ENCODE measurements at places on chromosomes 11 and 22. TPM values are rescaled to one million over a fixed set of nuclear protein-coding genes. Genes with fewer than 3 reads are reported as not detected.
A peak's percentile ranks its signal among the peaks of the same experiment; 100 is the strongest.

DNA sequence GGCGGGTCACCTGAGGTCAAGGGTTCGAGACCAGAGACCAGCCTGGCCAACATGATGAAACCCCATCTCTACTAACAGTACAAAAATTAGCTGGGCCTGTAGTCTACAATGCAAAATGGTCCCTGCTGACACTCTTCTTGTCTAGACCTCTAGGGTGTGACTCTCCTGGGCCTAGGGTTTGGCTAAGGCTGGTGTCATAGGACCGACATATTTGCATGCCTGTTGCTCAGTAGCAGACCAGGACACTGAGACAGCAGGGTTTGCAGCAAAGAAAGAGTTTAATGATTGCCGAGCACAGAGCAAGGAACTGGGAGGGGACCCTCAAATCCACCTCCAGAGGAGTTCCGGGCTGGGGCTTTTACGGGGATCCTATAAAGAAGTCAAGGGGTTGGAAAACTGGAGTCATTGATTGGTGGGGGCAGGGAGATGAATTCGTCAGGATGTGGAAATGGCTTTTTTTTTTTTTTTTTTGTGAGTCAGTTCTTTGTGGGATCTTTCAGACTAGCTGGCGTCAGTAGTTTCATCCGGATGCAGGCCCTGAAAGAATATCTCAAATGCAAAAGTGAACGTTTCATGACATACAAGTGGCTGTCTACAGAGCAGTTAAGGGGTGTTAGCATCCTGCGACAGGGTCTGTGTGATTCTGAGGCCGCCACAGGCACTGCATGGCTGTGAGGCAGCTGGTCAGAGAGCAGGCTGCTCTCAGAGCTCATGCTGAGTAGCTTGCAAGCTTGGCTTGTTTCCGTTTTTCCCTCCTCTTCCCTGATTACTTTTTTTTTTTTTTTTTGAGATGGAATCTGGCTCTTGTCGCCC, 27.2 kb upstream of the A4GALT start:
- H3K27me3 ChIP-seq, result no peaks in the 10 kb centered on the region
- no peak overlapping the region for H3K4me3 ChIP-seq

TMPRSS4 gene
- not detected for total RNA-seq

GRCh38 chr11:69382131-69383128, 88.5 kb downstream of the MYEOV start:
- no peak overlapping the region for H3K4me3 ChIP-seq
- H3K36me3 ChIP-seq, result no peaks in the 10 kb centered on the region
- no peaks in the 10 kb centered on the region for H3K4me1 ChIP-seq
- H3K27ac ChIP-seq, result no peak overlapping the region
- H3K27me3 ChIP-seq, result no peaks in the 10 kb centered on the region
- peak; percentile 81 for DNase-seq

DNA sequence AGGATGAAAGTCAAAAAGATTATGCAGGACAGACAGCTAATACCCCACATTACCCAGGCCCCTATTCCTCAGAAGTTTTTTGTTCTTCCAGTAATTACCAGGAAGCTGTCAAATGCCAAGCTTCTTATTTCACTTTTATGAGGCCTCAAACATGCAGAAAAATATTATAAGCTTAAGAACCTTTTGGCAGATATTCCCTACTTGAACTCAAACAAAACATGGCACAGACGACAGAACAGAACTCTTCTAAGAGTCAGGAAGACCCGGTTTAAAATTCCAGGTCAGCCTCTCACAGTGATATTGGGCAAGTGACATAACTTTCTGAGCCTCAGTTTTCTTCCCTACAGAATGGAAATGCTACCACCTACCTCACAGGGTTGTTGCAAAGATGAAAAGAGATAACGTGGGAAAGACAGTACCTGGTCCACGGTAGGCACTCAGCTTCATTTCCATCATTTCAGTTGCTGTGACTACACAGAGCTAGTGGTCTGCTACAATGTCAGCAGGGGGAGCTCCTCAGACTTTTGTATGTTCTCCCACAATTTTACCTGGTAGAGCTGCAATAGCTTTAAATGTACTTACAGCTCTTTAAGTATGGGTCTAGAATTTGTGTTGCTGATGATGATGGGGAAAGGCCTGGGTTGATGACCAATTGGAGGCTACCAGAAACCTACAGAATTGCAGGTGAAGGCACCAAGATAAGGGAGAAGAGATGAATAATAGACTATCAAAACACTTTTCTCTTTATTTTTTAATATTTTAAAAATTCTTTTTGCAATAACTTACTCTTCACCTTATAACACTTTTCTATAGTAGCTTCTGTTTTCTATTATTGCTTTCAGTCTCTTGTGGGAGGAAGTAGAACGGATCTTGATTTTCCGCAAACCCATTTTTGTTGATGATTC, 98.3 kb upstream of the CHRM4 start:
- DNase-seq, result no peak
- peaks cover 14% of the 10 kb centered on the region for H3K4me1 ChIP-seq
- H3K4me3 ChIP-seq, result no peak overlapping the region
- H3K27ac ChIP-seq, result no peak overlapping the region
- peaks cover 9% of the 10 kb centered on the region for H3K36me3 ChIP-seq

DNA sequence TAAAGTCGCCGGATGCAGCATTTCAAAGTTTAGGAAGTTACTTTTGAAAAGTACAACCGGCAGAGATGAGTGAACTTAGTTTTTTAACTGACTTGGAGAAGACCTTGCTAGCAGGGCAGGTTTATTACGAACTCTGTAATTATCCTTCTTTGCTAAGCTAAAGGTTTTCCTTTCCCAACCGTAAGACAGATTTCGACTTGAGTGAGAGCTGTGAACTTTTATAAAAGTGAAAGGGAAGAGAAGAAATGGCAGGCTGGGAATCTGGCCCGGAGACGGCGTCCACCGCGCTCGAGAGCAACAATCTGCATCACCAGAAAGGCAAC, 659 bp upstream of the TEAD1 start:
- H3K4me1 ChIP-seq, result peaks cover 23% of the 10 kb centered on the region
- peak overlapping the region; percentile 78 for H3K4me3 ChIP-seq
- peaks cover 5% of the 10 kb centered on the region for H3K36me3 ChIP-seq
- H3K27me3 ChIP-seq, result no peaks in the 10 kb centered on the region
- H3K27ac ChIP-seq, result peak overlapping the region; percentile 89

HTR3B gene
- total RNA-seq, result not detected

DNA sequence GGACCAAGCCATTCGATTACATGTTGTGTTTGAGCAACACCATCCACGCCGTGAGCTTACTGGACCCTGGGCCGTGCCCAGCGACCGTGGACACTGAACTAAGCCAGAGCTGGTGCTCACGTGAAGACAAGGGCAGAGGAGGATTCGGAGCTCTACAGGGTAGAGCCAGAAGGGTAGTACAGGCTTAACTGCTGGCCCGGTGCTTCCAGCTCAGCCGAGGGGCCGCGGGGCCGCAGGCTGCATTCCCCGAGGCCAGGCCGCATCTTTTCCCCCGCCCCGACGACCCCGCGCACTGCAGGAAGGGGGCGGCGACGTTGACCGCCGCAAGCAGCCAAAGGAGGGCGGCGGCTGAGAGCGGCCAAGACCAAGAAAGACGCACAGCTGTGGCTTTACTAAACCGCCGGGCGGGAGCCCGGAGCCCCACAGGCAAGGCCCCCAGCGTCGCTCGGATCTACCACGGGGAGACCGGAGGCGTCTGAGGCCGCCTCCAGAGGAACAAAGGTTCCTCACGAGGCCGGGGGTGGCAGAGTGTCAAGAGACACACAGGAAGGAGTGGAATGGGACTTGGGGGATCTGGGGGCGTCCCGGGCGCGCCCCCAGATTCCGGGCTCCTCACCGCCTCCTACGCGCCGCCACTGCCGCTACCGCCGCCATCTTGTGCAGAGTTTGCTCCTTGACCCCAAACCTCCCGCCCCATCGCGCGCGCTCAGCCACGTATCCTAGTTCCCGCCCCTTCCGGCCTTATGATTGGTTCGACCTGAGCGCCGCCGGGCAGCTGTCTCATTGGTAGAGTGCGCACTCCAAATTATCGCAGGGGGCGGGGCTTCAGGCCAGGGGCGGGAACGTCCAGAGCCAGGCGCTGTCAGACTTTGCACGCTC, at the start of gene GANAB:
TSS of gene GANAB (minus strand) at position 668 of the 879 bp plus-strand sequence. CDS start at position 654, 14 bp downstream.
- DNase-seq, result peak; percentile 100
- no peaks in the 10 kb centered on the region for H3K27me3 ChIP-seq
- peaks cover 10% of the 10 kb centered on the region for H3K4me1 ChIP-seq
- H3K36me3 ChIP-seq, result peaks cover 37% of the 10 kb centered on the region

DNA sequence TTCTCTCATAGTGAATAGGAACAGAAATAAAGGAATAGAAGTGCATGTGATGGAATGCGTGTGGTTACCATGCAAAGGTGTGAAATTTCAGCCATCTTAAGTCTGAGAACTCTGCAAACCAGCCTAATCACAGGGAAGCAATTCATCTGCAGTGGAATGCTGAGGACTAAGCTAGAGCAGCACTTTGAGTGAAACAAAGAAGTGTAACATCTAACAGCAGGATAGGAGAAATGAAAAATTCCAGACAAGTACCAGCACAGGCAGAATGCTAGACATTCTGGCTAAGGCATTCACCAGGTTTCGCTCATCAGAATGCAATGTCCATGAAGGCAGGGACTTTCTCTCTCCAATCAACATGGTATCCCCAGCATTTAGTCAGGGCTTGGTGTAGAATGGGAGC, 41.2 kb upstream of the SLC36A4 start:
- H3K27me3 ChIP-seq, result peaks cover 18% of the 10 kb centered on the region
- no peaks in the 10 kb centered on the region for H3K4me1 ChIP-seq
- no peak for DNase-seq
- no peak overlapping the region for H3K4me3 ChIP-seq

HEPHL1 gene
- total RNA-seq, result not detected

DNA sequence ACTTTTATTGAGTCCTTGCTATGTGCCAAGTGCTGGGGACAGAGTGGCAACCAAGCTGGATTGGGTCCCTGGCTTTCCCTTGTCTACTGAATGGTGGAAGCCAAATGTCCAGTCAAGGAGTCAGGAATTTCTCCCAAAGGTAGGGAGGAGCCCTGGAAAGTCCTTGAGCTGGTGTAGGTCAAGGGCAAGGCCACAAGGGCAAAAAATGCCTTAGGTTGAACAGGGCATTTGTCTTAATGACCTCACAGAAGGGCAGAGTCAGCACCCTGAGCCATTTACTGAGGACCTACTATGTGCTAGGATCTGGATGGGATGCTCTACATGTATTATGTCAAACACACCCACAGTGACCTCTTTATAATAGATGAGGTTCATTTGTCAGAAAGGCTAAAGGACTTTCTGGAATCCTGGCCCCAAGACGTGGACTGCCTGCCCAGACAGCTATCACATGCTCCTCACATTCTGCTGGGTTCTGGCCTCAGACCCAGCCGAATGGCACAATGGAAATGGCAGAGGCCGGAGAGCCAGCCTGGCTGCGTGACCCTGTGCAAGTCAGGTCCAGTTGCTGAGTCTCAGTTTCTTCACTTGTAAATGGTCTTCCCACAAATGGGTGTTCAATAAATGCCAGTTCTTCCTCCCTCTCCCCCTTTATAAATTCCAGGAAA, 17.7 kb downstream of the MOGAT2 start:
- peaks cover 18% of the 10 kb centered on the region for H3K27me3 ChIP-seq
- H3K4me1 ChIP-seq, result no peaks in the 10 kb centered on the region
- no peak for DNase-seq
- no peak overlapping the region for H3K27ac ChIP-seq

OR4A16 gene
- total RNA-seq, result not detected

P4HA3 gene
- total RNA-seq, result 8.7 TPM

GRAMD1B gene
- 16.8 TPM for total RNA-seq

HEPN1 gene
- not detected for total RNA-seq

GRCh38 chr11:18706330-18707243, 8.0 kb downstream of the TMEM86A start:
- H3K36me3 ChIP-seq, result no peaks in the 10 kb centered on the region
- peak overlapping the region; percentile 33 for H3K27ac ChIP-seq
- peaks cover 6% of the 10 kb centered on the region for H3K4me1 ChIP-seq
- DNase-seq, result peak; percentile 89

DNA sequence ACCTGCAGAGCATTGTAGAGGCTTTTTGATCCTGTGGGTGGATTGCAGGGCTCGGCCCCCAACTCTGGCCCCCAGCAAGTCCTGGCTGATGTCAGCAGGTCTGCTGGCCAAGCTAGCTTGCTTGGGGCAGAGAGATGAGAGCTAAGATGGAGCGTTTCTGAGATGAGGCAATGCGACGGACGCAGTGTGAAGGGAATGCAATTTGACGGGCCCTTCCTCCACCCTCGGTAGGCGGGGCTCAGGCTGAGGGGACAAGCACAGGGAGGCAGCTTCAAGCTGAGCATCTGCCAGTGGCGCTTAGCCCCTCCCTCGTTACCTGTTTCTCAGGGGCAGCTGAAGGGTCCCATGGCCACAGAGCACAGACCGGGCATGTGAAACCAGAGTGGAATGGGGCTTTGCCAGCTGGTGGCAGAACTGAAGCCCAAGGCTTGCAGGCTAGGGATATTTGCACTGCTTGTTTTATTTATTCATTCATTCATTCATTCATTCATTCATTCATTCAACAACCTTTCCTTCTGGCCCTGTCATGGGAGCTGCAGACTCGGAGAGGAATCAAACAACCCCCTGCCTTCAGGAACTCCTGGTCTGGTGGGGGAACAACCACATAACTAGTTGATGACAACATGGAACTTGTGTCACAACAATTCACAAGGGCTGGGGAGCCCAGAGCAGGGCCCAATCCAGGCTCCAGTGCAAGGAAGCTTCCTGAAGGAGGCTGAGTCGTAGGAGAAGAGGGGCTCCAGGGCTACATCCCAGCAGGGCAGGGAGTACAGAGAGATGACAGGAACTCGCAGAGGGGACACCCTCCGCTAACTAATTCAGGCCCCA, 66.8 kb downstream of the THAP12 start:
- no peaks in the 10 kb centered on the region for H3K4me1 ChIP-seq
- H3K27ac ChIP-seq, result no peak overlapping the region
- no peak for DNase-seq
- H3K36me3 ChIP-seq, result no peaks in the 10 kb centered on the region

- no peak for DNase-seq
- no peaks in the 10 kb centered on the region for H3K4me1 ChIP-seq
Measured at GRCh38 chr11:101987370-101987769, 59.9 kb upstream of the CFAP300 start.

- H3K4me3 ChIP-seq, result no peak overlapping the region
- H3K27me3 ChIP-seq, result peaks cover 6% of the 10 kb centered on the region
- no peaks in the 10 kb centered on the region for H3K36me3 ChIP-seq
- no peaks in the 10 kb centered on the region for H3K4me1 ChIP-seq
- DNase-seq, result no peak
Measured at GRCh38 chr22:49721211-49721763, 106.4 kb downstream of the BRD1 start.

GRCh38 chr11:133492895-133493294, 39.4 kb downstream of the OPCML start:
- no peak overlapping the region for H3K4me3 ChIP-seq
- no peak overlapping the region for H3K27ac ChIP-seq
- no peaks in the 10 kb centered on the region for H3K4me1 ChIP-seq
- no peaks in the 10 kb centered on the region for H3K27me3 ChIP-seq

- peak overlapping the region; percentile 83 for H3K27ac ChIP-seq
- no peaks in the 10 kb centered on the region for H3K36me3 ChIP-seq
- peak overlapping the region; percentile 27 for H3K4me3 ChIP-seq
Measured at GRCh38 chr22:18031695-18032454, 7.5 kb upstream of the MICAL3 start.

GRCh38 chr11:74325649-74326645, 14.5 kb upstream of the P4HA3 start:
- no peak overlapping the region for H3K4me3 ChIP-seq
- H3K27me3 ChIP-seq, result no peaks in the 10 kb centered on the region
- DNase-seq, result peak; percentile 94

Measured in osteoblast (primary cell).